ENCODE measurements at places on chromosomes 6 and 20.
A peak's percentile ranks its signal among the peaks of the same experiment; 100 is the strongest.

- DNase-seq, result no peak
These were observed 139.1 kb downstream of the BTBD3 start for GRCh38 chr20:12056839-12057238.

- no peak for DNase-seq
These were observed 140.6 kb upstream of the SLC22A16 start for GRCh38 chr6:110617057-110617456.

GRCh38 chr6:156849806-156850205 lies 72.6 kb downstream of the ARID1B start:
- no peak for DNase-seq

GRCh38 chr20:21048841-21049273 lies 57.3 kb downstream of the LINC00237 start:
- peak; percentile 39 for DNase-seq

GRCh38 chr20:10902174-10902573 lies 228.4 kb upstream of the JAG1 start:
- DNase-seq, result no peak

DNA sequence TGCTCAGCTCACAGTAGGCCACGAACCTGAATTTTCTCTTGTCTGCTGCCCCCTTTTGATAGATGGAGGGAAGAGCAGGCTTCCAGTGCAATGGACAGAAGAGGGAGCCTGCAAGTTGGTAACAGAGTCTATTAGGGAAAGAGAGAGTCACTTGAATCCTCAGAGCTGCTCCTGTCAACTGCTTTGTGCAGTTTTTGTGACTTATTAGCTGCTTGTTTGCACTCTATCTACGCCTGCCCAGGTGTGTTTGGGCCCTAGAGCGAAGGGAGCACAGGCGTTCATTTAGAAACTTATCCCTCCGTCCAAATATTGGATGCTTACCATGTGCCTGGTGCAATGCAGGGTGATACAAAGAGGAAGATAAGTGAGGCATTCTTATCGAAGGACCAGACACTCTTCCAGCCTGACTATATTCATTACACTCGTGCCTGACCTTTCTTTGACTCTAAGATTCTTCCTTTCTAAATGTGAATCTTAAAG lies 11.6 kb upstream of the SLC2A12 start:
- peak; percentile 47 for DNase-seq

- DNase-seq, result no peak
These were observed 64.1 kb downstream of the SHPRH start for GRCh38 chr6:145899915-145900569.

DNA sequence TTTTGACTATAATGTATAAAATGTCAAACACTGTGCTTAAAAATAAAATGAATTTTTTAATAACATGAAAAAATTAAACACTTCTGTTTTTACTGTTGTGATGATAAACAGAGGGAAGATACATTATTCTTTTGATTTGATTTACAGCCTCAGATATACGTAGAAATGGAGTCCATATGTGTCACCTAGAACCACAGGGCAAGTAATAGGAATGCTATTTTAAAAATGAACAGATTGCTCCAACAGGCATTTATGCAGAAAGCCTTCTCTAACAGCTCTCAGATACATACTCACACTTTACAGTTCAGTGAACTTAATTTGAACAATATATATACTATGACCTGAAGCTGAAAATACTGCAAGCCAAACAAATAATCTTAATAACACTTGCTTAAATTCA lies 1551.0 kb downstream of the GRIK2 start:
- DNase-seq, result no peak

GRCh38 chr20:25056690-25057233 lies 1.2 kb downstream of the ACSS1 start:
- peak; percentile 45 for DNase-seq
